ENCODE measurements at places on chromosomes 1 and 21.
A peak's percentile ranks its signal among the peaks of the same experiment; 100 is the strongest.

- peak; percentile 91 for DNase-seq
Measured at GRCh38 chr1:22470227-22470626, 18.6 kb downstream of the ZBTB40 start.

DNA sequence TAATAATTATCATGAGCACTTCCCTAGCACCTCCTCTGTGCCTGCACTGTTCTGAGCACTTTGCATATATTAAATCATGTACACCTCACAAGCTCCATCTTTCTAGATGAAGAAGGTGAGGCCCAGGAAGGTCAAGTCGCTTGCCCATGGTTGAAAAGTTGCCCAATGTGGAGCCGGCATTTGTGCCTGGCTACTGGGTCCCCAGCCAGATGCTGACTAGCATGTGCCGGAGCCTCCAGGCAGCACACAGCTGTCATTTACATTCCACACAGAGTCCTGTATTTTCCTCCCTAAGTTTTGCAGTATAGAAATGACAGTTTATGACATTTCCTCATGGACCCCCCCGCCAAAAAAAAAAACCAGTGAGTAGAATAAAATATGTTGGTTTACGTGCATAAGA, 94.3 kb downstream of the BCAR3 start:
- no peak for DNase-seq

- DNase-seq = no peak
Measured at GRCh38 chr1:22245726-22246125, 102.8 kb upstream of the WNT4 start.

DNA sequence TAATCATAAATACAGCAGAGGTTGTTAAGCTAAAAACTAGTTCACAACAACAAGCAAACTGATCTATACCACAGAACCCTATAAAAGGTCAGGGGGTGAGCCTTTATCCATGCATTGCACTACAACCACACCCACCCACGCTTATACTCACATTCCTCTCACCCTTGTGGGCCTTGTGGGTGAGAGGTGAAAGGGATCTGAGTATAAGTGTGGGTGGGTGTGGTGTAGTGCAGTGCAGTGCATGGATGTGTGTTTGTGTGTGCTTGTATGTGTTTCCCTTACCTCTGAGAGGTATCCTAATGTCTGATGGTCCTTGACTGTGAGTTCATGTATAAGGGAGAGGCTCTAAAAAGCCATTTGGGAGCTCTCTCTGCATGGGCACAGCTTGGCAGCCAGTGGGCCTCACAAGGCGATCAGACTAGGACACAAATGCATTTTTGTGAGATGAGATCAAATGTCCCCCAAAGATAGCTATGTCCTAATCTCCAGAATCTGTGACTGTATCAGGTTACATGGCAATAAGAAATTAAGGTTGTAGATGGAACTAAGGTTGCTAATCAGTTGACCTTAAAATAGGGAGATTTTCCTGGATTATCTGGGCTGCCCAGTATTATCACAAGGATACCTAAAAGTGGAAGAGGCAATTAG, 95.5 kb upstream of the DPT start:
- DNase-seq = peak; percentile 33

DNA sequence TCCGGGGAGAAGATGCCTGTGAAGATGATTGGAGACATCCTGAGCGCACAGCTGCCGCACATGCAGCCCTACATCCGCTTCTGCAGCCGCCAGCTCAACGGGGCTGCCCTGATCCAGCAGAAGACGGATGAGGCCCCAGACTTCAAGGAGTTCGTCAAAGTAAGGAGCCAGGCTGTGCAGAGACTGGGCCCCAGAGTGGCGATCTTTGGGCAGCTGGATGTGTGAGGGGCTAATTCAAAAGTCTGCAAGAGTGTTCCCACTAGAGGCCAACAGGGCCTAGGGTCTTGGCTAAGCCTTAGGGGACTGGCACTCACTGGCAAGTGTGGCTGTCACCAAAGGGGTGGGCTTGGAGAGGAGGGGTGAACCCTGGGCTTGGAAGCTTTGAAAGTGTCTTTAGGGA, 50.4 kb downstream of the ATP5PO start:
- DNase-seq = no peak

- DNase-seq = no peak
Measured at GRCh38 chr1:218930472-218931241, 243.0 kb upstream of the LYPLAL1 start.

GRCh38 chr1:150567341-150567716, 12.1 kb downstream of the MCL1 start:
- DNase-seq = no peak

DNA sequence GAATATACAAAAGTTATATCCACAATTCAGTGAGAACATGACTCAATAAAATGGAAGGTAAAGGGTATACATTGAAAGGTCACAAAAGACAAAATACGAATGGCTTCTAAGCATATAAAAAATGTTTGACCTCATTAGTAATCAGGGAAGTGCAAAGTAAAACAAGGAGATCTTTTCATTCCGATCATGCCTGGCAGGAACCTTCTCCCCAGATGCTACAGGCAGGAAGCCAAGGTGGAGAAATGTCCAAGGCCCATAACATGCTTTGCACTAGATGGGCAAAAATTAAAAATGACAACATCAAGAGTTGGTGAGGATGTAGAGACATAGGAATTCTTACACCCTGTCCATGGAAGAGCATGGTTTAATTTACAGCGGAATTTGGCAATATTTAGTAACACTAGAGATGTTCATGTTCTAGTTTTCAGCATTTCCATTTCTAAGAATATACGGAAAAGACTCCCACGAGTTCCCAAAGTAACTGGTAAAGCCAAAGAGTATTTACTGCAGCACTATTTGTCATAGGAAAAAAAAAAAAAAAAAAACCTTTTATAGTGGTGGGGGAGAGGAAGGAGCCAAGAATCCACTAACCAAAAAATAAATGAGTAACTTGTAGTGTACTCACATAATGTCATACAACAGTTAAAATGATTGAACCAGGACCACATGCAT, 184.5 kb upstream of the KAZN start:
- DNase-seq = no peak

- no peak for DNase-seq
Measured at GRCh38 chr1:15465674-15466073, 9.1 kb downstream of the CELA2A start.

GRCh38 chr21:44456214-44456914, 1.1 kb downstream of the LRRC3 start:
- DNase-seq = no peak

DNA sequence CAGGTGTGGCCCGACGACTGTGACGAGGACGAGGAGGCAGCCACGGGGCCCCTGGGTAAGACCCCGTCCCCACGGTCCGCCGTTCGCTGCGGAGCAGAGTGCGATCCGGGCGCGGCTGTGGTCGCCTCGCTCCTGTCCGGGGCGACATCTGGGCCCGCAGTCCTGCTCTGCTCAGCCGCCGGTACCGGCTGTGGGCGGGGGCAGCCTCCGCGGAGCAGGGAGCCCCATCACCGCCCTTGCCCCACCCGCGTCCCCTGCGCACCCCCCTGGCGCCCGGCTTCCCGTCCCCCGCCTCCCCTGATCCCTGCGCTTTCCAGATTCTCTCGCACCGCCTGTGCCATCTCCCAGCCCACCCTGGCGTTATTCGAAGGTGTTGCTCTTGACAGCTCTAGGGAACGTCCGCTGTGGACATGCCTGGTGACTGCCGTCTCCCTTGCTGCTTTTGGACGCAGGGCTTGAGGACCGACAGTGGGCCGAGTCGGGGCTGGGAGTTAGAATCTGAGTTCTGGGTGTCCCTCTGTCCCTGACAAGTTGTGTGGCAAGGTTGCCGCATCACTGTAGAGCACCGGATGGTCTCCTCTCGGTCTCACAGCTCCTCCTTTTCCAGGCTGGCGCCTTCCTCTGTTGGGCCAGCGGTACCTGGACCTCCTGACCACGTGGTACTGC, 596 bp downstream of the TOR3A start:
- DNase-seq = peak; percentile 45

DNA sequence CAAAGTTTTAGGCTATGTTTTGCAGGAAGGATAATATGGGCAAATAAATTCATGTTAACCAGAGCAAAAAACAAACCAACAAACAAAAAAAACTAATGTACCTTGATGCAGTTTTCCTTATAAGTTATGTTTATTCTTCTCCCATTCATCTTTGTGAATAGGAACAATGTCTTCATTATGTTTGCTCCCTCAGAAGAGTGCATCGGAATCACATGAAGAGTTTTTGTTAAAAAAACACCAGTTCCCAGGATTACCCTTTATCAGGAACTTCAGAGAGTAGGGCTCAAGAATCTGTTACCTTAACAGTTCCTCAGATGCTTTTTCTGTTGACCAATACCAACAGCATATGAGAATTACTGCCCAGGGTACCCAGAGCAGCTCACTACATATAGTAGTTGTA, 14.6 kb upstream of the PRRC2C start:
- DNase-seq = no peak

DNA sequence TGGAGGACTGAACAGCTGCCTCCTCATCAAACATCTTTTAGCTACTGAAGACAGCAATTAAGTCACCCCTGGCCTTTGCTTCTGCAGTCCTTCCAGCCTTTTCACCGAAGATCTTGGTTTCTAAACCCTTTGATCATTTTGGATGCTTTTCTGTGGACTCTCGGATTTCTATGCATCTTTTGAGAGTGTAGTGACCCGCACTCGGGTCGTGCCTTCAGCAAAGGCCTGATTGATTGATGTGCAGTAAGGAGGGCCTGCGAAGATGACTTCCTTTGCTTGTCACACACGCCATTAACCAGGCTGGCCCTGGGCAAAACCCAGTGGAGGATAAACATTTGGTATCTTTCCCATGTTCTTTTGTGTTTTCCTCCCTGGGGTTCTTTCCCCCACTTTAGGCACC, 157.5 kb upstream of the CD34 start:
- DNase-seq = no peak

DNA sequence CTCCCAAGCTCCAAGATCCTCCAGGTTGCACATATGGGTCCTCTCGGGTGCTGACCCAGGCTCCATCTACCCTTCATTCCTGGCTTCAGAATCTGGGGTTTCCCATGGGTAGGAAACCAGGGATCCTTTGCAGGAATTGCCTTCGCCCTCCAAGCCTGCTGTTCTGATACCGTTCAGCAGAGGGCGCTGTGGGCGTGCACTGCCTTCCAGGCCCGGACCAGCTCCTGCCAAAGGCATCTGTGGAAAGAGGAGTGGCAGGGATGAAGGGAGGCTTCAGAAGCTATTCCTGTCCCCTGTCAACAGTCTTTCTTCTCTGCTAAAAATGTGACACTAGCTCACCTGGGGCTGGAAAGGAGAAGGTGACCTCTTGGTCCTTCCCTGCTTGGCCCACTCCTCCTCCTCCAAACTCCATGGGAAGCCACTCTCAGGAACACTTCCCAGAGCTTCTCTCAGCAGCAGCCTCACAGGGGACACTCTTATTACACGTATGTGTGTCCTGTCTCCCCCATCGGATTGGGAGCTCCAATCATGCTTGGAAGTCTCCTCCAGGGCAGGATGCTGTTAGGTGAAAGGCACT, 71.2 kb downstream of the VWA5B1 start:
- DNase-seq = peak; percentile 18

DNA sequence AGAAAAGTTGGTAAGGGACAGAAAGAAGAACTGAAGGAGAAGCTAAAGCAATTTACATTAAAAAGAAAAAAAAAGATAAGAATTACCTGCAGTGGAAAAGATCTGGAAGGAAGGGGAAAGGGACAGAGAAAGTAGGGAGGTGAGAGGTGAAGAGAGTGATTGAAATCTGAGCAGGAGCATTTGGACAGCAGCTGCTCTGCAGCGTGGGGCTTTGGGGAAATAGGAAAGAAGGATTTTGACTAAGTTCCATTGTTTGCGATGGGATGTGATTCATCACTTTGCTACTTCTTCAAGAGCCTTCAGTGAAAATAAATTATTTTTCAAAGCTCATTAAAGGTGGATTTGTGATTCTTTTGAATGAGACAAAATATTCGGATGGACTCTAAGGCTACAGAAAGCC, 26.1 kb upstream of the NMNAT2 start:
- no peak for DNase-seq

- no peak for DNase-seq
Measured at GRCh38 chr1:63624911-63625310, 31.7 kb downstream of the PGM1 start.

- no peak for DNase-seq
Measured at GRCh38 chr1:32066489-32066873, 6.3 kb upstream of the TMEM39B start.

DNA sequence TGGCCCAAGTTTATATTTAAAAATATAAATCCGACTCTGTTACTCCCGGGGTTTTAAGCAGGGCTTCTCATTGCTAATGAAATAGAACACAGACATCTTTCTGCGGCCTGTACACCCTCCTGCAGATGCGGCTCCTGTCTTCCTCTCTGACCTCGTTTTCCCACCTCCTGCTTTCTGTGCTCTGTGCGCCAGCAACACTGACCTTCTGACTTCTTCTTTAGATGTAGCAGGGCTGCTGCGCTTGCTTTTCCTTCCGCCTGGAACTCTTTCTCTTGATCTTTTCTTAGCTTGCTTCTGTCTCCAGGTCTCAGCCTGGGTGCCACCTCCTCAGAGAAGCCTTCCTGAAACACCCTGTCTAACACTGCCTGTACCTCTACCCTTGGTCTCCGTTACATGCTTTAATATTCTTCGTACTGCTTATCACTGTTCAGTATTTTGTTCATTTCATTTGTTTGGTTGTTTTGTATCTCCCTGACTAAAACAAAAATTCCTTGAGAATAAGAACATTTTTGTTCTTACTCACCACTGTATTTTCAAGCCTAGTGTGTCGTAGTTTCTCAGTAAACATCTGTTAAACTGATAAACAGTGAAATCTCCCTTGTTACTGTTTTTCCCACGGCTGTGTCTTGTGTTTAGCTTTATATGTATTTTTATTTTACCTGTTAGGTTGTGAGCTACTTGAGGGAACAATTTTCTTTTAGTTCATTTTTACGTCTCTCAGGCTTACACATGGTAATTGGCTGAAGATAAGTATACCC, 79.0 kb downstream of the ST3GAL3 start:
- no peak for DNase-seq

GRCh38 chr1:214123061-214123784, 135.4 kb downstream of the PROX1 start:
- peak; percentile 71 for DNase-seq

DNA sequence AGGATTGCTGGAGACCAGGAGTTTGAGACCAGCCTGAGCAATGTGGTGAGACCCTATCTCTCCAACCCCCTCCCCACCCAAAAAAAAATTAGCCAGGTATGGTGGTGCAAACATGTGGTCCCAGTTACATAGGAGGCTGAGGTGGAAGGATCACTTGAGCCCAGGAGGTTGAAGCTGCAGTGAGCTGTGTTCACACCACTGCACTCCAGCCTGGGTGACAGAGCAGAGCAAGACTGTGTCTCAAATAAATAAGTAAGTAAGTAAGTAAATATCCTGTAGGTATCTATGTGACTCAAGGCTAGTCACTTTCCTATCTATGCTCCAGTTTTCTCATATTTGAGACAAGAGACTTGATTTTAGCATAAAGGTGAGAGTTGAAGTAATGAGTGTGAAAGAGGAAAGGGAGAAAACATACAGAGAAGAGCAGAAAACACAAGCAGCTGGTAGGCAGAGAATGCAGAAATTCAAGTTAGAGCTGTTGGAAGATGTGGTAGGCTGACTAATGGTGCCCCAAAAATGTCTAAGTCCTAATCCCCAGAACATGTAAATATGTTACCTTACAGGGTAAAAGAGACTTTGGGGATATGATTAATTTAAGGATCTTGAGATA, 7.5 kb downstream of the PPP1R12B start:
- DNase-seq = no peak

Data from NCI-H524 (cell line).